Chondrocyte (in vitro differentiated cells): ENCODE measurements at places on chromosomes 6 and 20.

DNA sequence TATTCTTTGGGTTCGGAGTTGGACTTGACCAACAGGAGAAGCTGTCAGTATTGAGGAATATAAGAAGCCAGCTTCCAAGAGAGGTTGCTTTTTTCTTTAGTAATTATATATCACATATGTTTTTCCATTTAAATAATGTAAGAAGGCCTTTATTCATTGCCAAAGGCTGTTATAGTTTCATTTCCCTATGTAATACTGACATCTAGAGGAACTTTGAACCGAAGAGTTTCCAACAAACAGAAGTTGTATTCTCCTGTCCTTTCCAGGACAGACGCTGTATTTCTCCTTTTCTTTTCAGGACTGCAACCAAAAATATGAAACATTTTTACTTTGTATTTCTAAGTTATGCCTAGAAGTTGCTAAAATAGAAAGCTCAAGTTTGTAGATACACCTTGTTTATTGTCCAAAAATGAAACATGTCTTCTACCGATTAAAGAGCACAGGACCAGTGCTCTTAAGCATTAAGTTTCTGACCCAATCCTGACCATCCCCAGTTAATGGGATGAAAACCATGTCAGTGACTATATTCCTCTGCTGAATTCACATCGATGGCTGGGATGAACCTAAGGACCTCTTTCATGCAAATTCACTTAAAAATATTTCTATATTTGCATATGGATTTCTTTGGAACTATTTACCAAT, 55.1 kb downstream of the MYLK4 start:
- DNase-seq, result no peak

DNA sequence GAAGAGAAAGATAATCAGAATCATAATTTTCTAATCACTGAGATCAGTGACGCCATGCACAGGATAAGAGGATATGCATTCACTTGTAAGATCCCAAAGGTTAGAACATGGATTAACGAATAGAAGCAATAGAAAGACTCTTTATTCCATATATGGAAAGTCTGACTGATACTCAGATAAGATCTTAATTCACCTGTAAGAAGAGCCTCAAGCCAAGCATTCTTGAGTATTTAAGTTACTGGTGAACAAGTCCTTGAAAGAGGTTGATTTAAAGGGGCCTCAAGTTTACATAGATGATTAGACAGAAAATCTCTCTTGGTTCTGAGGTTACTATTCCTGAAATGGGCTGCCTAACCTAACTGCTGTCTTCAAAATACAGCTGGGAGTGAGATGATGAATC, 53.8 kb upstream of the MTRF1L start:
- DNase-seq, result no peak

DNA sequence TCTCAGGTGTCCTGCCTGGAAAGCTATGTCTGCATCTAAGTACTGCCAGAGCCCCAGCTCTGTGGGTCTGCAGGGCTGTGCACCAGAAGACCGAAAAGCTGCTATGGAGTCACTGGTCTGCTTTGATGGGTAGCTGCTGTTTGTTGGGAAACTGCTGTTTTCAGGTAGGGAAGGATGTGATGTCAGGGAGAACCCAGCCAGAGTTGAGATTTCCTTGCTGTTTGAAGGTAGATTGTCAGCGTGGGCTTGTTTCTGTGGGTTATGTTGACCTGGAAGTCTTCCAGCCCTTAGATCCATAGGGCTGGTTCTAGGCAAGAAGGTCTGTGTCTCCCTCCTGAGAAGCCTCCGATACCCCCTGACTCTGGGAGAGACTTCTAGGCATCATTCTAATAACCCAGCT, 12.2 kb upstream of the SHLD1 start:
- DNase-seq, result no peak

GRCh38 chr6:65113581-65113980, 593.4 kb downstream of the EYS start:
- DNase-seq, result no peak

- DNase-seq, result no peak
Measured at GRCh38 chr6:153207617-153208016, 76.5 kb upstream of the RGS17 start.

- no peak for DNase-seq
Measured at GRCh38 chr6:65545920-65546319, 161.1 kb downstream of the EYS start.

DNA sequence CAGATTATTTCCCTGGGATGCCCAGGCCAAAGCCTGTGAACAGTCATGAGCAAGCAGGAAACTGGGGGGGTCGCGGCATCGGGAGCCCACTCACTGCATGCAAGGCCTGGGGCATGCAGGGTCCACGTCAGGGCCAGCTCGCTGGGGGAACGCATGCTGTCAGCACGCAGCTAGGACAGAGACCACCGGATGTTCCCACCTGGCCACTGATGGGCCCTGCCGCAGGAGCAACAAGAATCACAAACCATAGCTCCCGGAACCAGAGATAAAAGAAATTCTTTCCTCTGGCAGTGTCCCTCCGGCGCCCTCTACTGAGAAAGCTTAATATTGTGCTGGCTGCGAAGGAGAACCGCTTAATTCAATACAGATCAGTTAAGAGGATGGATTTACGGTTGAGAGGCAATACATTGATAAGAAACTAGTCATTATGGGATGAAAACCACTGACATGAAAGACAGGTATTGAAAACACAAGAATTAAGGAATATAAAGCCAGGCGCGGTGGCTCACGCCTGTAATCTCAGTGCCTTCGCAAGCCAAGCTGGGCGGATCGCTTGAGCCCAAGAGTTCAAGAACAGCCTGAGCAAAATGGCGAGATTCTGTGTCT, 32.6 kb downstream of the C6orf15 start:
- DNase-seq, result no peak

DNA sequence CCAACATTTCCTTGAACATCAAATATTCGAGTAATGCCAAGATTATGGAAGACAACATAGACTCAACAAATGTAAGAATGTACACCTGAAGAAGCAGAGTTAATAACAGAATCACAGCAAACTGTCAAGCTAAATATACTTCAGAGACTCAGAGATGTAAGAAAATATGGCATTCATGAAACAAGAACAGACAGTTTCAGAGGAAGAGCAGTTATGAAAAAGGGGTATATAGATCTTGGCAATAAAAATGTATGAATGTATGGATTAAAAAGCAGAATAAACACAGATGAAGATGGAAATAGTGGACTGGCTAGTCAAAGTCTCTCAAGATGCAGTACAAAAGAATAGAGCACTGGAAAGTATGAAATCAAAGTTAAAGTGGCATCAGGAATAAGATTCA, 18.4 kb downstream of the RRAGD start:
- no peak for DNase-seq

DNA sequence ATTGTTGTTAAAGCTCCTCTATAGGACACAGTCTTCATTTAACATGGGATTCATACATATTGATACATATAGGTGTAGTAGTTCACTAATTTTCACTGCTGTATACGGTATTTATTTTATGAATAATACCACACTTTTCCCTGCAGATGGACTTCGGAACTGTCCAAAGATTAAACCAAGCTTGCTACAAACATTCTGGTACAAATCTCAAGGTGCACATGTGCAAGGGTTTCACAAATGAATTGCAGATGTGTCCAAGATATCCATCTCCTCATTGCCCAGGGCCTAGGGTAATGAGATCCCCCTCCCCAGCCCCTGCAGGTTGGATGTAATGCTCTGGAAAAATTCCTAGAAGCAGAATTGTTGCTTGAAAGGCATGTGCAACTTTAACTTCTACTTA, 31.4 kb downstream of the DTNBP1 start:
- no peak for DNase-seq

DNA sequence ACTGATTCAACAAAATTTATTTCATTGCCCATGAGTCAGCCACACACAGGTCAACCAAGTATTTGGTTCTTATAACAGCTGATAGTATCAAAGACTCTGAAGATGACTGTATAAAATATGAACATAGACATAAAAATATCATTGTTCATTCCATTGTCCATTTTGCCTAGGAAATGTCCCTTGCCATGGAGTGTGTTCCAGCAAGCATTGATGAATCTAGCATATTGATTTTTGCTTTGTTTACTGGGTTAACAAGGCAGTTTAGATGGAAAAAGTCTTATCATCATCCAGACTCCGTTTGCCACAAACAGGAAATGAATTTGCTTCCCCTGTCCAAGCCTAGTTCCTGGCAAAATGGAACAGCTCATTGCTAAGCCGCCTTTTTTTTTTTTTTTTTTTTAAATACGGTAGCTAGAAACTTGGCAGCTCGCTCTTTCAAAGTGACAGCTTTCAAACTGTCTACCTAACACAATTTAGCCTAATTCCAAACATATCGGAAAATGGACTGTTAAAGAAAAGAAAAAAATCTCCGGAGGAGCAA, 7.5 kb downstream of the F13A1 start:
- DNase-seq, result no peak

DNA sequence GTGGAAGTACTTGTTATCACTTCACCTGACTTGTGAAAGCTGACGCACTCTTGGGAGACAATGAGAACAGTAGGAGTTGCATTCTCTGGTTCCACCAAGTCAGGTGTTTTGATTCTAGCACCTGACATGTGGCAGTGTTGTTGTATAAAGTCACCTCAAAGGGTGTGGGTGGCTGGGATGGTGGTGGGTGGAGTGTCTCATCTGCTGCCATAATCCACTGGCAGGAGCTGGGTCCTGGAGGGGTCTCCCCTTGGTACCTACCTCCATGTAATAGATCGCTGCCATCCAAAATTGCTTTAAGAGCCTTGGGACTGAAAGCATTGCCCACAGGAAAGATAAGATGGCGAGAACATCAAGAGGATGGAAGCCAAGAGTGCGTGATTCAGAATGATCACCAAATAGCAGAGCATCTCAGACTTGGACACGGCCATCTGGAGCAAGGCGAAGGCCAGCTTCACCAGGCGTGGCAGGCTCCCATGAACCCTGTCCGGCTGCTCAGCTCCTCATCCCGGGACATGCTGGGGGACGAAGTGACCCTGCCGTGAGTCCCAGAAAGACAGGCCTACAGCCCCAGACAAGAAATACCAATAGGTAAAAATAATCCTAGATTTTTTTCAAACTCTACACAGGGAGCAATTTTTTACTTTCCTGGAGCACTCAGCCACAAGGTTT, 56.6 kb downstream of the NPEPL1 start:
- DNase-seq, result no peak

DNA sequence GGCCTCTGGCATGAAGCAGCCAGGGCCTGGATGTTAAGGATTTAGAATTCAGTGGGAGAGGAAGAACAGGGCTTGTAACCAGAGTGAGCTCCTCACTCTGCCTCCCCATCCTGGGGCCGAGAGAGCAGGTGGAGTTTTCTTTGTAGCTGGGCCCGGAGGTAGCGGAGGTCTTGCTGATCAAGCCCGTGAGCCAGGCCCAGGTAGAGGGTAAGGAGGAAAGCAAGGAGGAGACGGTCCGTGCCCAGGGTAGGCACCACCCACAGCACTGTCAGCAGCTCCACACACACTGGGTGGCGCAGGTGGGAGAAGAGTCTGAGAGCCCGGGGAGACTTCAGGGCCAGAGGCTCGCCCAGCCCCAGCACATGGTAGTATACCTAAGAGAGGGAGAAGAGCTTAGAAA, 2.1 kb upstream of the PPP1R18 start:
- no peak for DNase-seq

DNA sequence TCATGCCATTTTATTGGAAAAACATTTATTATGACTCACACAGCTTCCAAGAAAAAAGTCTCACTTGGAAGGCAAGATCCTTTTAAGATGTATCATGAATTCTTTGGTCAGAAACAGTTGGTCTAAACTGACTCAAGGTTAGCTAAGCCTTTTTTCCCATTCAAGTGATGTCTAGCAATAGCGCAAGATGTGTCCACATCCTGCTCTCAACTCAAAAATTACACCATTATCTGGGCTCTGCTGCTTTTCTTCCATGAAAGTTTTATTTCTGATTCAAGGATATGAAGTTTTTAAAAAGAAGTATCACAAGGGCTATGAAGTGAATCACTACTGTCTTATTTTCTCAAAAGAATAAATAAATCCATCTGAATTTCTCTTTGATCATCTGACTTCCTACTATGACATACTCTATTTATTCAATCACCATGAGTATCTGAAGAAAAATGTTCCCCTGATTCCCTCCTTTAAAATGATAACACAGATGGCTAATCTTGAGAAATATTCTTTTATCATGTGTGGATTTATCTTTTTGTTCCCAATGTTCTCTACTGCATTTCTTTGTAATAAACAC, 139.2 kb downstream of the AHI1 start:
- DNase-seq, result no peak
